ENCODE measurements at places on chromosomes 16 and 17.

- no peak for DNase-seq
These were observed 7.5 kb upstream of the UMOD start for GRCh38 chr16:20359997-20360396.

DNA sequence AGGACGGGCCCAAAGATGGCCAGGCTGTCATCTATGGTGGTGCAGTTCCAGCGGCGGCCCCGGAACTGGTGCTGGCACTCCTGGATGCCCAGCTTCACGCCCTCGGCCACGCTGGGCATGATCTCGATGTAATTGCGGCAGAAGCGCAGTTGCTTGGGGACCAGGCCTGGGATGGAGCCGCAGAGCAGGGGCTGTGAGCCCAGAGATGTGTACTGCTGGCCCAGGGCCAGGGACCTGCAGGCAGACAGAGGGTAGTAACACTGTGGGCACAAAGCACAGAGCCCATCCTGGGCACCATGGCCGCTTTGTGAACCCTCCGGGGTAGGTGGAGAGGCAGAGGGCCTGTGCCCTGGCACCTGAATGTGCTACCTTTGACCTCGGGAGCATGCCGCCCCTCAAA, 44.8 kb downstream of the WNT3 start:
- no peak for DNase-seq

DNA sequence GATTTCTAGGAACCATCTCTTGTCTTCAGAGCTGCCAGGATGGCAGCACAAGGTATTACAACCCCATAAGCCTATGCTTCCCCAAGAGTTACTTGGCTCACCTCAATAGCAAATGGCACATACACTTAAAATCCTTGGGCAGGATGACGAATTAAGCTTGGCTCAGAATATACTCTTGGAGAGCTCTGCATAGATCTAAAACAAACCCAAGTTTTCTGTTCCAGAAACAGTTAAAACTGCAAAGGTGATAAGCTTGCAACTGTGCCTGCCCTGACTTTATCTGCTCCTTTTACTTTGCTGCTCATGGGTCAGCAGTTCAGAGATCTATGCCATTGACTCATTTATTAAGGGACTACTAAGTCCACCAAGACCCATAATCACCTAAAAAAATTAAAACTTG, 26.1 kb downstream of the XPO6 start:
- DNase-seq: no peak

DNA sequence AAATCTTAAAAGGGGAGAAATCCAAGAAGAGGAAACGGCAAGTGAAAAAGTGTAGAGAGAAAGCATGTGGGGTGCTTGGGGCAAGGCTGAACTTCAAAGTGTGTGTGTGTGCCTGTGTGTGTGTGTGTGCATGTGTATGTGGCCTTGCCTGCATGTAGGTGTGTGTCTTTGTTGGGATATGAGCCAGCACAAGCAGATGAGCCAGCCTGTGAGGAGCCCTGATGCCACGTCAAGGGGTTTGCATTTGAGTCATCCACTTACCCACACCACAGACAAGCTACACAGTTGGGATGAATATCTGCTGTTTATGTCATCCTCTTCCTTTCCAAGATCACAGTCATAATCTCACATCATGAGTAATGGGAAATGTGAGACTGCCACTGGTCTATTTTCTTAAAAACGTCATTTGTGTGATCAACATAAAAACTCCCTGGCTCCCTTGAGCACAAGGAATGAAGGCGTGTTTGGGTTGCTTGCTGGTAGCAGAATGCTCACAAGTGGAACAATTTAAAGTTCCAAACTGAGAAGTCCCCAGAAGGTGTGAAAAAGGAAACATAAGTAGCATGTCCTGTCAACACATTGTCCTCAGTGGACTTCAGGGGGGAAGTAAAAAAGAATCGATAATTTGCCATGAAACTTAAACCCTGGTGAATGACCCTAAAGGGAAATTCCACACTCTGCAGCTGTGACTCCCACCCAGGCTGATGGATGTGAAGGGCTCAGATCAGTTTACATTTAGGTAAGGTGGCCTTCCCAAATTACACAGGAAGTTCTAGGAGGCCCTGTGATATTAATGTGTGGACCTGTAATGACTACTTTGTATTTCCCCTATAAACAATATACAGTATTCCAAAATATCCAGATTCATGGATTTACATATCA, 14.7 kb downstream of the KCTD19 start:
- DNase-seq: no peak

DNA sequence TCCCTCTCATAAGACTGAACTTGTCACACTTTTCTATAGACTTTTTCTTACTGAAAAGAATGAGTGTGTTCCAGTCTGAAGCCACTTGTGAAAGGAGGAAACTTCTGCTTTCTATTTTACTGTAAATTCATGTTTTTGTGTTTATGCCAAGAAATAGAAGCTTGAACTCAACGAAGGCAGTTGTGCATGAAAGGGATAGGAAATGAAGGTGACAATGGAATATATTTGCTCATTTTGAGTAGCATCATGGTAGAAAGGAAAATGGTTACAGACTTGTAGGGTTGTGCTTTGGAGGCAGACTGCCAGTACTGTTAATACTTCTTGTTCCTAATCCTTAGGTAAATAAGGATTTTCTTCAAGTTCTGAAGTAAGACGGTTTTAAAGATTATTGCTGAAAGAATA, 8.1 kb downstream of the CLTC start:
- no peak for DNase-seq

- DNase-seq: no peak
These were observed 101.7 kb downstream of the CHD9 start for GRCh38 chr16:53156516-53156915.

- peak; percentile 58 for DNase-seq
These were observed 9.8 kb upstream of the TBX2 start for GRCh38 chr17:61389670-61390478.

GRCh38 chr16:12343913-12344312, 367.4 kb downstream of the SNX29 start:
- no peak for DNase-seq

DNA sequence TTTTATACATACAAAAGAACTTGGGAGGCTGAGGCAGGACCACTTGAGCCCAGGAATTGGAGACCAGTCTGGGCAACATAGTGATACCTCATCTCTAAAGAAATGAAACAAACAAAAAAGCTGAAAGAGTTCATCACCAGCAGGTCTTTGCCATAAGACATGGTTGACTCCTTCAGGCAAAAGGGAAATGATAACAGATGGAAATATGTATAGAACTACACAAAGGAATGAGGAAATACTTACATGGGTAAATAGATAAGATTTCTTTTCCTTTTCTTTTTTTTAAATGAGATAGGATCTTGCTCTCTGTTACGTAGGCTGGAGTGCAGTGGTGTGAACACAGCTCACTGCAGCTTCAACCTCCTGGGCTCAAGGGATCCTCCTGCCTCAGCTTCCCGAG, 165.3 kb downstream of the PARN start:
- no peak for DNase-seq

DNA sequence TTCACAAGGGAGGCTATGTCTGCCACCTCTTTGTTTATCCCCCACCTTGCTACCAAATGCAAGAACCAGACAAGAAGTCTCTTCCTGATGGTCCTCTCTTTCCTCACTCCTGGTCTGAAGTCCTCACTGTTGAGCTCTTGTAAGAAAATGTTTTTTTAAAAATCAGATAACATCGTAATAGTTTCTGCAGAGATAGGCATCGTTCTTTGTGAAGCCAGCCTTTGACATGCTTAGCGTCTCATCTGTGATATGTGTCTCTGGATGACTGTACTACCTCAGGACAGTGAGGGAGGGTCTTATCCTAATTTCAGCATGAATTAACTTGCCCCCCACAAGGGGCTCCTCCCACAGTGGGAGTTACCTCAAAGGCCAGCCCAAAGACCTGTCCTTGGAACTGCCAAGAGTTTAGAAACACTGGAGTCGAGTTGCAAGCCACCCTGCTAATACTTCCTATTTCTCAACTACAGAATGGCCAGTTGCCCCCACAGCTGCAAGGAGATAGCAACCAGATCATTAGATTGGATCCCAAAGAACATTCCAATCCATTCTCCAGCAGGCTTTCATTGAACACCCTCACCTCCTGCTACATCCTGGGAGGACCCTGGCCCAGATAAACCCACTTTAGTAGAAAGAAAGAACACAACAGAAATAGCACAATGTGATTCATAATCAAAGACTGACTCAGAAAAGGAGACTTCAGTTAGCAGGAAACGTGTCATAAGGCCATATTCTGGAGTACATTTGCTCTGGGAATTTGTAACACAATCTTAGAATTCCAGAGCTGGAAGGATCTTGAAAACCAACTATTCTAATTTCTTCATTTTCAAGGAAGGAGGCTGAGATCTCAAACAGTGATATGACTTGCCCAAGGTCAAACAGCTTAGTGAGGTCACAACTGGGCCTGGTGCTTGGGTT, 151.0 kb downstream of the IRX3 start:
- no peak for DNase-seq

- DNase-seq: no peak
These were observed 3.8 kb upstream of the ZFP90 start for GRCh38 chr16:68535331-68535730.

- no peak for DNase-seq
These were observed 393.1 kb downstream of the CNTNAP4 start for GRCh38 chr16:76670125-76670857.
